ENCODE measurements at places on chromosomes 3 and 15.

DNA sequence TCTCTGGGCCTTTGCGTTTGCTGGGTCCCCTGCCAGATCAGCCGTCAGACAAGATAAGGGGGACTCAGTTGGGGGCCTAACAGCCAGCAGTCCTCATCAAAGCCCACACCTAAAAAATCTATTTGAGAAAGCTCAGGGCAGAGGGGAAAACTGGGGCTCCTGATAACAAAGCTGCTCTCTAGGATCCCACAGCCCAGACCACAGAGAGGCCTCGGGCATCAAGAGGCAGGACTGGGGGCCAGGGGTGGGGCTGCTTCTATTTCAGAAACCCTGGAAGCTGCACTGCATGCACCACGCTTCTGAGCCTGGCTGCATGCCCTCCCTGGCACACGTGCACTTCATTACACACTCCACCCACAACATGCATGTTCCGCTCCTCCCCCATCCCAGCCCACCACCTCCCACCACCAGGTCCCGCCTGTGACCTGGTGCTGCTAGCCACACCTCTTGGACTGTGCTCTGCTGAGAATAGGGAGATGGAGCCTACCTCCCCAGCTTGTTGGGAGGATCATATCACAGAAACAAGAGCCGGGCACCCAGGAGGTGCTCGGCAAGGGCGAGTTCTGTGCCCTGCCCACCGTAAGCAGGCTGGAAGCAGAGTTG, 26.6 kb downstream of the FBLN2 start:
- DNase-seq: no peak

GRCh38 chr3:25229586-25229985, 198.5 kb upstream of the RARB start:
- no peak for DNase-seq

DNA sequence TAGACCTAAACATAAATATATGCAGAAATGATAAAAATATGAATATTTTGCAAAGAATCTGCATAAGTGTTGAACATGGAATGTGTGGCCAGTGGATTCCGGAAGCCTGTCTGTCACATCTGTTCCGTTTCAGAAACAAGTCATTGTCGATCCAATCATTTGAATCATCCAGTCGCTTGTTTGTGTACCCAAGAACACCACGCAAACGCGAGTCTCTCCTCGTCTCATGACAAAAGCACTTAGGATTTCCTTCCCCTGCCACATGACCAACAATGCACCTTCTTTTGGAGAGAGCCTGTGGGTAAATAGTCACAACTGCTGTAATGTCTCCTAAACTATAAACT, 80.2 kb downstream of the FMN1 start:
- DNase-seq: no peak

- no peak for DNase-seq
These were observed 296.2 kb downstream of the NEK10 start for GRCh38 chr3:27072810-27073651.

Data from stimulated activated CD8-positive, alpha-beta memory T cell treated with anti-CD3 and anti-CD28 coated beads, Interleukin-15, amount 100 ng/mL, for 24 hours (primary cell).